Sciatic nerve (tissue), 2 donors: ENCODE measurements at places on chromosomes 12 and 14. TPM values are rescaled to one million over a fixed set of nuclear protein-coding genes. Genes with fewer than 3 reads are reported as not detected.

- no peak for DNase-seq
Measured at GRCh38 chr12:52435659-52435999, 1.5 kb upstream of the KRT75 start.

DNA sequence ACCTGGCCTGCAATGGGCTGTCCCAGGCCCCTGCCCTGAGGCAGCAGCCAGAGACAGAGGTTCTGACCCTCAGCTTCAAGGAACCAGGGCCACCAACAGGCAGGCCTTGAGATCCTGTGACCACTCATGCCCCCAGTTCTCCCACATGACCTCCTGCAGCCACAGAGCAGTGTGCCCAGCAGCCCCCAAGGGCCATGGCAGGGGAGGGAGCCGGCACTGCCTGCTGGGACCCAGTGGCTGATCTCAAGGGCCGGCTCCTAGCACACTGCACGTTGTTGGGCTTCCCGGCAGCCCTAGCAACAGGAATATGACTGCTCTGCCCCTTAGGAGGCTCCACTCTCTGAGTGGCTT lies 14.8 kb downstream of the DEGS2 start:
- no peak for DNase-seq

DNA sequence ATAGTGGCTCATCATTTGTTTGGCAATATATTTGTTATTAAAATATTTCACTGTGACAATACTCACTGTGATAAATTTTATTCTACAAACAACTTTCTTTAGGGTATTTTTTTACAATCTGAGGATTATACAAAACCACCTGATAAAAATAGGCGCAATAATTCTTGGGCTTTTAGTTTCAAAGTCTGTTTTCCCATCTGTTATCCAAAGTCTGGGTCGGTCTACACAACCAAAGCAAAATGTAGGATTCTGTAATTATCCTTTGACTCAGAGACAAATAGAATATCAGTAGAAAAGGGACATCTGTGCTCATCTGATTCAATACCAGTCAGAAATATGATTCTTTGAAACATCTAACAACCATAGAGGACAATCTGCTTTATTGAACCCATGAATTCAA lies 271.8 kb upstream of the AMIGO2 start:
- DNase-seq: no peak

DNA sequence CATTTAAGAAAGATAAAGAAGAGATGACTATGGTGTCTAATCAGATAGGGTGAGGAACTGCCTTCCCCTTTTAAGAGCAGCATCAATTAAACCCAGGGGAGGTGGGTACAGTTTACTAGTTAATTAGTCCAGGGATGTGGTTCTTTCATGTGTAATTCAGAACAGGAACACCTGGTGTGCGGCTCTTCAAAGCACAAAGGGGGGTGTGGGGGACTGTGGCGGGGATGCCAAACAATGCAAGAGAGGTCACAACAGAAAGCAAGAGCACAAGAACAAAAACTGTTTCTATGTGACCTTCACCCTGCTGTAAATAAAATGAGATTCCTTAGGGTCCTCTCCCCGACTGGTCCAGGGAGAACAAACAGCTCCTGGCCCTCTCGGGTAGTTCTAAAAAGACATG lies 183.9 kb upstream of the SOX5 start:
- DNase-seq: no peak

- no peak for DNase-seq
Measured at GRCh38 chr12:22525426-22525825, 18.9 kb downstream of the C2CD5 start.

- DNase-seq: no peak
Measured at GRCh38 chr12:52748578-52748977, 28.6 kb downstream of the KRT76 start.

DNA sequence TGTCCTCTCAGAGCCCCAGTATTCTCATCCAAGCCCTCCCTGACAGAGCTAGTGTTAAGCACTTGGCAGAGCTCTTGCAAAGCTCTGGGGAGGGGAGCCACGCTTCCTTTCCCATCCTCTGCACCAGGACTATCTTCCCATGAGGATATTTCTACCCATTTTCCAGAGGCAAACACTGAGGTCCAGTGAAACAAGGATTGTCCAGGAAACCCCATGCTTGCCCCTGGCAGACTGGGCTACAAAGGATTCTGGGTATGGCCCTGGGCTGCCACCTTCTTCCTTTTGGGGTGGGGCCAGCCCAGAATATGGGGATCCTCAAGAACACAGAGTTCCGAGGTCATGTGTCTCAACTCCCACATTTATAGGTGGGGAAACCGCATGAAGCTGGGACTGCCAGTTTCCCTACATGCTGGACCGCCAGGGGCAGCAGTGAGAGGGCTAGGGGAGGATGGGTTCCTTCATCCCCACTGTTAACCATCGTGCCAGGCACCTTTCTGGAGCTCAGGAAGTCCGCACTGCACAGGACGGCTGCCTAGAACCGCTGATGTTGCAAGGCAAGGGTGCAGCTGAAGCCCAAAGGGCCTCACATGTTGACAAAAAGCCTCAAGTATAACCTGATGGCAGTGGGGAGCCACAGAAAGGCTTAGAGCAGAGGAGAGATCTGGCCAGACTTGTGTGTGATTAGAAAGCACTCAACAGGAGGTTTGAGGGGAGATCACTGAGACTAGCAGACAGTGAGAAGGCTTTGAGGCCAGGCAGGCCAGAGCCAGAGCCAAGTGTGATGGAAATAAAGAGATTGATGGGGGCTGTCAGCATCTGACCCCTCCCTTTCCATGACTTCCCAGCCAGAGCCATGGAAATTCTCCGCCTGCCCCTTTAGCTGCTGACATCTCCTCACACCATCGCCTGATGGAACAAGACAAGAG lies 5.5 kb upstream of the CCDC85C start:
- DNase-seq: no peak

DNA sequence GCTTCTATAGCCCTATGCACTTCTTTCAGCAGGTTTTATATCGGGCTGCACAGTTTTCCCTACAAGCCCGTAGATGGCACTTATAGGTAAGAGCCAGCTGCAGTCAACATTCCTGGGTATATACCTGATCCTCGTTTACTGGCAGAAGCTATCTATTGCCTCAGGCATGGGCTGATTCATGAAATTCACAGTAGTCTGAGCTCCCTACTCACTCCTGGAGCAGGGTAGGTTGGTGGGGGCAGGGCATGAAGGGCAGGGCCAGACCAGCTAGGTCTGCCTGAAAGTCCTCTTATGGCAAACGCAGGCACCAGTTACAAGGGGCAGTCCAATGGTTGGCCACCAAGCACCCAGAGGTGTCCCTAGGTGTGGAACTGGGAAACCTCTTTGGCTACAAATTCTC lies 345.8 kb downstream of the RPS29 start:
- DNase-seq: no peak

GRCh38 chr12:123151457-123152454 lies 866 bp upstream of the PITPNM2 start:
- DNase-seq: no peak

DNA sequence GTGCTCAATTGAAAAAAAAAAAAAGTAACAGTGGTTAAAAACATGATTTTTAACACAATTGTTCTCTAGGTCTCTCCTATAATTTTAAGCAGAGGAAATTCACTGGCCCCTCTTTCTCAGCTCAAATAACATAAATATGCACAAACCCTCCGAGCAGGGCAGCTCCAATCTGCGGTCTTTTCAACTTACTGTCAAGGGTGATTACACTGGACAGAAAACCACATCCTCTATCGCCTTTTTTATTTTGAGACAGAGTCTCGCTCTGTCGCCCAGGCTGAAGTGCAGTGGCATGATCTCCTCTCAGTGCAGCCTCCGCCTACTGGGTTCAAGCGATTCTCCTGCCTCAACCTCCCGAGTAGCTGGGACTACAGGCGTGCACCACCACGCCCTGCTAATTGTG lies 16.5 kb upstream of the GABARAPL1 start:
- no peak for DNase-seq

GRCh38 chr12:5807090-5807414 lies 138.0 kb downstream of the ANO2 start:
- DNase-seq: no peak

DNA sequence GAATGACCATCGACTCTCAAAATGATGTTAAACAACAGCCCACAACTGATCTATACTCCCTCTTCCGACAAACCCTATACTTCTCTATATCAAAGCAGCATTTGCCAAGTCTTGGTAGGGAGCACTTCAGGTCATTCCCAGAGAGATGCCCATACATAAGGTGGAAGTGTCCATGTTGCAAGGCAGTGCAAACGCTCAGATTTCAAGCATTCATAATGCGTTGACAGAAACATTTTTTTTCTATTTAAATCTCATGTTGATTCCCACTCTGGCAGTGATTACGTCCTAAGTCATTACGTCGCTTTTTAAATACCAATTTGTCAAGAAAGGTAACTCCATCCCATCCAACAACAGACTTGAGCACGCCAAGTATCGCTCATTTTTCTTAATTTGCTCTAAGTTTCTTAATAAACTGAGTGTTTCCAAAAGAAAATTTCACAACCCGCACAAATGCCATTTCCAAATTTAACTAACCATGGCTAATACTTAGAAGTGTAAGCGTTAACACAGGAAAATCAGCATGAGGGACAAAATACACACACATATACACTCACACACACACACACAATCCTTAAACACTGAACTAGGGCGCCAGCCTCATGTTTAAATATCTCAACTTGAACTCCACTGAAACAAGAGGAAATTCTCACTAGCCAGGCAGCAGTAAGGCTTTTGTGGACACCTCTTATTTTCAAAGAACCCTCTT lies 1.1 kb downstream of the GXYLT1 start:
- no peak for DNase-seq

DNA sequence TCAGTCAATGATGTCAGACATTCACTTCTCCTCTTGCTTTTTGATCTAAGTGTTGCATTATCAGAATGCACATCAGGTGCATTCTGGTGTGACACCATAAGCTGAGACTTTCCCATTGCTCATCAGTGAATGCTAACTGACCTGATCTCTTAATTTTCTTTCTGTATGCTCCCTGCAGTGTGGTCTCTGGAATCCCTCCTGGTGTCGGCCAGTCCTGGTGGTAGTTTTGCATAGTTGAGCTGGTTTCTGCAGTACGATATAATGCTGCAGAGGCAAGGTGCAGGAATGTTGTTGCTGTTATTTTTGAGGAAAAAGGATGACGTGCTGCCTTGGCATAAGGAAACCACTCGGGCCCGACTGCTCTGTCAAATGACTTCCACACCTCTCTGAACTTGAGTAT lies 11.0 kb upstream of the SRP54 start:
- no peak for DNase-seq

DNA sequence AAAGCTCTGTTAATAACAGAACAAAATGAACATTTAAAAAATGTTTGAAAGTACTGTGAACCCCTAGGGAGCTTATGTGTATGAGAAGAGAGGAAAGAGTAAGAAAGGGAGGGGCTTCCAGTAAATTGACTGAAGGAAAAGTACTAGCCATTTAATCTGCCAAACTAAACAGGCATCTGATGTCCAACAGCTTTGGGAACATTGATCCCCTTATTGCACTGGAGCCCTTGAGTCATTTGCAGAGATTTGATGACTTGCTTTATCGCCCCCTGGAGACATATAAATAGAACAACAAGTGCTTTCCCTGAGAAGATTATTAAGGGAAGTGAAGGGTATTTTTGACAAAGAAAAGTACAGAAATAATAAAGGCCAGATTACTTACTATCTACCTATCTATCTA lies 319.3 kb upstream of the NOVA1 start:
- DNase-seq: no peak

GRCh38 chr14:78383060-78383459 lies 212.9 kb downstream of the NRXN3 start:
- no peak for DNase-seq

DNA sequence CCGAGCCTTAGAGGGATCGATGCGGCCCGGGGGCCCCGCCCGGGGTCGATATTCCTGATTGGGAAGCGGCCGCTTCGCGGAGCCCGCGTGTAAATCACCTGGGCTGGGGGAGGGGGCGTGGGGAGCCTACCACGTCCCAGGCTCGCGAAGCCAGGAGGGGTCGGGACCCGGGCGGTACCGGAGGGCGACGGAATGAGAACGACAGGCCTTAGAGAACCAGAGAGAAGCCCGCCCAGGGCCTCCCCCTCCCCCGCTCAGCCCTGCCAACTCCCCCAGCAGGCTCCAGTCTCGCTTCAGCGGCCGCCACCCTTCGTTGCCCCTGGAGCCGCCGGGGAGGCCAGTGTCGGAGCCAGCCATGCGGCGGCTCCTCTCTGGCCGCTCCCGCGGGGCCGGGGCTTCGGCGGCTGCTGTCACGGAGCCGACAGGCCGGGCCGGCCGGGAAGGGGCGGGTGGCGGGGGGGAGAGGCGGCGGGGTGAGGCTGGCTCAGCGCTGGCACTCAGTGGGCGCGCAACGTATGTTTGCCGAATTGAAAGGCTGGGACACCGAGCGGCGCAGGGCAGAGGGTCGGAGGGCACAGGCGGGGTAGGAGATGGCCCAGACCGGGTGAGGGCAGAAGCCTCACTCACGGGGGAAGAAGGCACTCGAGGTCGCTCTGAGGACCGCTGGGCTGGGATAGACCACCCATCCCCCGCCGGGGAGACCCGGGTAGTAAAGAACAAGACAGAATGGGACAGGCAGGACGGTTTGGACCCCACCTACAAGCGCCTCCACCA lies 1.4 kb upstream of the DNAJC22 start:
- DNase-seq: no peak

The OTOGL gene
- 0.22 TPM for total RNA-seq

The LAG3 gene
- 3.4 TPM for total RNA-seq

The PMCH gene
- total RNA-seq: not detected

The KRT71 gene
- not detected for total RNA-seq

The MFAP5 gene
- total RNA-seq: 387 TPM
